ENCODE measurements at places on chromosomes 16 and 17. TPM values are rescaled to one million over a fixed set of nuclear protein-coding genes. Genes with fewer than 3 reads are reported as not detected.

Gene CD300LG
- total RNA-seq: not detected

DNA sequence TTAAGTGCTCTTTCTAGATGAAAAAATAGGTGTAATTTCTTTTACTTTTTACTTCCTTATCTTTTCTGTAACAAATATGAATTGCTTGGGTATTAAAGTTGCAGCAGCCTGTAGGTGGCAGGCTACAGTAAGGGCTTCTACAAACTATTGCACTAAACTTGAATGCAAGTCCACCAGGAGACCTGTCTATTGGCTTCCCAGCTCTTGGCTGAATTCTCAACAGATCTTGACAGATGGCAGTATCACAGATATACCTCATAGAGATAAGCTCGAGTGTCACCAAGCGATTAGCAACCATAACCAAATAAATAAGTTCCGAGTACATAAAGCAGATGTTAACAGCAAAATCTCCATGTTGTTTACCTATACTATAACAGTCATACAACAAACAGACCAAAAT, 5.9 kb downstream of the BBS2 start:
- peak; percentile 75 for DNase-seq

GRCh38 chr17:58577696-58578095, 63.3 kb upstream of the MTMR4 start:
- DNase-seq: no peak

- DNase-seq: no peak
Observed at GRCh38 chr17:52824542-52824941, 666.0 kb upstream of the CA10 start.

- no peak for DNase-seq
Observed at GRCh38 chr16:69435977-69436820, 11.8 kb downstream of the CYB5B start.

- no peak for DNase-seq
Observed at GRCh38 chr17:924711-925475, 54.7 kb downstream of the NXN start.

- DNase-seq: no peak
Observed at GRCh38 chr16:49369651-49370611, 3.7 kb upstream of the C16orf78 start.

- DNase-seq: no peak
Observed at GRCh38 chr16:6021276-6021943, 923.8 kb upstream of the EEF2KMT start.

DNA sequence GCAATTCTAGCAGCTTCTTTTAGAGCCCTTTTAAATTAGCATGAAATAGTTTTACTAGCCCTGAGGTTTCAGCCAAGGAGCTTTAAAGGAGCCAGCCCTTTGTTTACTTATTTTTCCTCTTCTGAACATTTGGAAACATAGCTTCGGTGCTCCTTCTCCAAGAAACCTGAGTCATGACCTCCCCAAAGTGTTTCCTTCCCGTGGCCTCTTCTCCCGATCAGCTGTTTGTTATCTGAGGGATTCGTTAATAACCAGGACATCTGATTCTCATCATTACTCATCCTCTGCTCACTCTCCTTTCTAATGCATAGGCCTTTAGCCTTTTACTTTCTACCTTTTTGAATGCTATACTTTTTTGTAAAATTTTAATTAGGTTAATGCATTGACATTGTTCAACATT, 204.5 kb downstream of the WWOX start:
- no peak for DNase-seq

DNA sequence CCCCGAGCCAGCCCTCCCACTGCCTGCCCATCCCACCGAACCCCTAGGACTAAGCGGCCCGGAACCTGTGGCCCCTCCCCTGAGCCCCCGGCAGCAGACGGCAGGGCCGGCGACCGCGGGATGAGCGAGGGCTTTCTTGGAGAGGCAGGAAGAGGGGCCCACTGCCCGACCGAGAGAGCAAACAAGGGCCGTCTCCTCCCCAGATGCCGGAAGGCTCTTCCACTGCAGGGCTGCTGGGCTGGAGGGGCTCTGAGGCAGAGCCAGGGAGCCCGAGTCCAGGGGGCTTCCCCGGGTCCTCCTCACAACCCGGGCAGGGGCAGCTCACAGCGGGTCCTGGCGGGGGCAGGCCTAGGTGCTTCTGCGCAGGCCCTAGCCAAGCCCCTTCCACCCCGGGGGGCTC, 2.9 kb downstream of the PERCC1 start:
- DNase-seq: no peak

Gene NKD1
- not detected for total RNA-seq

Gene MARVELD3
- not detected for total RNA-seq

Gene TAT
- total RNA-seq: not detected

DNA sequence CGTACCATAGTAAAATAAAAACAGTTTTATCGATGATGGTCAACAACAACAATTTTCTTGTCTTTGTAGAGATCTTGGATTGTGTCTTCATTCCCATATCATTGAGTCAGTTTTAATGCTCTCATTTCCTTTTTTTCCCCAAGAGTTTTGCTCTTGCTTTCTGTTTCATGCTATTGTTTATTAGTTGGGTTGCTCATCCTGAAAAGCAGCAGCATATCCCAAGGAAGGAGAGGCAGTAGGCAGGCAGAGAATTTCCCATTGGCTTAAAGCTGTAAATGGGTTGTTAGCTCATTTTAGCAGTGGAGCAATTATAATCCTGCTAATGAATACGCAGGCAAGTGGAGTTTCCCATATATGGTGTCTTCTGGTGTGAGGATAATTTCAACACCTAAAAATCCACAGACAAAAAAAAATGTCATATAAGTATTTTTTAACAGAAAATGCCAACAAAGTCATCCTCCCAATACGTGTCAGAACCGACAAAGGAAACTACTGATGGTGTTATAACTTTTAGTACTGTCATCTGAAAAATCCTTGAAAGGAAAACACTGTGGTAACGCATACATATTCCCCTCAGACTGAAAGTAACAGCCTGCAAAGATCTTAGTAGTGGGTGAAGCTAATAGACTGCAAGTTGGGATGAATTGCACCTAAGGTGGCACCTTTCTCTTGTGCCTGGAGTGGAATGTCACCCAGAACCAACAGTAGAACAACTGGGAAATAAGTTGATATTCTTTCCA, 218.3 kb downstream of the FTO start:
- DNase-seq: no peak

Gene CMTM4
- total RNA-seq: 22.9 TPM

Gene DPEP1
- not detected for total RNA-seq

DNA sequence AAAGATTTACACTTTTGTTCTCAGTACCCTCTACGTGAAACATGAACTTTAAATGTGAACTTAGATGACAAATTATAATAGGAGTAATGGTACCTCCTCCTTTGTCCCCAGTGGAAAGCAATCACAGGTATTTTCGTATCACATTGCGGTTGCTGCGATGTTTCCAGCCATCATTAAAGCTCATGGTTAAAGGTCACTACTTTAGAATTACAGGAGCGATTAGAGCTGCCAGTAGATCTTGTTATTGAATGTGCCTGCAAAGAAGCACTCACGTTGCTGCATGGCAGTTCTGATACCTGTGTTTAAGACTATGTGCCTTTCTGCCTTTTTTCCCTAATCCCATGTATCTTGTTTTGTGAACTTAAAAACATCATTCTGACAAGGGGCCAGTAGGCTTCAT, 301.0 kb downstream of the CPPED1 start:
- DNase-seq: no peak

GRCh38 chr16:67206838-67207248, 7.9 kb downstream of the ELMO3 start:
- peak; percentile 25 for DNase-seq

GRCh38 chr17:73787076-73788059, 143.1 kb upstream of the SDK2 start:
- no peak for DNase-seq

- DNase-seq: no peak
Observed at GRCh38 chr16:74461826-74462225, 40.5 kb upstream of the CLEC18B start.

Gene CCL23
- not detected for total RNA-seq

GRCh38 chr17:80982426-80982974, 9.1 kb upstream of the CHMP6 start:
- DNase-seq: no peak

GRCh38 chr17:75894049-75894733, 2.6 kb downstream of the TRIM65 start:
- no peak for DNase-seq

DNA sequence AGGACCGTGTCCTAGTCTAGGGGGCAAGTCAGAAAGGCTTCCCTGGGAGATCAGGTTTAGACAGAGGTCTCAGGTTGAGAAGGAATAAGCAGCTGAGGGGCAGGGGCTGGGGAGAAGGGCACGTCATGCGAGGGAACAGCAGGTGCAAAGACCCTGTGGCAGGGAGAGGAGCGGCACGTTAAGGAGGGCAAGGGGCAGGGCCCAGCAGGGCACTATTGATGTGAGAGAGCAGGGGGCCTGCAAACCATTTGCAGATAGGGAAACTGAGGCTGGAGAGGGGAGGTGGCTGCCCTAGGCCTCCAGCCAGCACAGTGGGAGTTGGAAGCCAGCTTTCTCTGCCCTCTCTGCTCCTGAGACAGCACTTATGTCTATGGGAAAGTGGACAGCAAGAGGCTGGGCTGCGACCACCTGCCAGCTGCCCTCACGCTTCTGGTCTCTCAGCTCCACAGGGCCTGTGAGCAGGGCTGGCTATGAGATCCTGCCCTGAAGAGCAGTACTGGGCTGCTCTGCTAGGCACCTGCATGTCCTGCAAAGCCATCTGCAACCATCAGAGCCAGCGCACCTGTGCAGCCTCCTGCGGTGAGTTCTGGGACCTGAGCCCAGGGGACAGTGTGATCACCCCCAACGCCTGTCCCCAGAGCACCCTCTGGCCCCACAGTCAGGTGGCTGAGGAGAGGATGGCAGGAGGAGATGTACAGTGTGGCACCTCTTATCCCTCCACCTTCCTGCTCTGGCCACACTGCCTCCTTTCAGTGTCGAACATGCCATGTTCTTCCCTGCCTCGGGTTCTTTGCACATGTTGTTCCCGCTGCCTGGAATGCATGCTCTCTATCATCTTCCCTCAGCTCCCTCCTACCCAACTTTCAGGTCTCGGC, 61.5 kb downstream of the USP22 start:
- no peak for DNase-seq

- DNase-seq: no peak
Observed at GRCh38 chr16:63244631-63245030, 1208.4 kb upstream of the CDH8 start.

DNA sequence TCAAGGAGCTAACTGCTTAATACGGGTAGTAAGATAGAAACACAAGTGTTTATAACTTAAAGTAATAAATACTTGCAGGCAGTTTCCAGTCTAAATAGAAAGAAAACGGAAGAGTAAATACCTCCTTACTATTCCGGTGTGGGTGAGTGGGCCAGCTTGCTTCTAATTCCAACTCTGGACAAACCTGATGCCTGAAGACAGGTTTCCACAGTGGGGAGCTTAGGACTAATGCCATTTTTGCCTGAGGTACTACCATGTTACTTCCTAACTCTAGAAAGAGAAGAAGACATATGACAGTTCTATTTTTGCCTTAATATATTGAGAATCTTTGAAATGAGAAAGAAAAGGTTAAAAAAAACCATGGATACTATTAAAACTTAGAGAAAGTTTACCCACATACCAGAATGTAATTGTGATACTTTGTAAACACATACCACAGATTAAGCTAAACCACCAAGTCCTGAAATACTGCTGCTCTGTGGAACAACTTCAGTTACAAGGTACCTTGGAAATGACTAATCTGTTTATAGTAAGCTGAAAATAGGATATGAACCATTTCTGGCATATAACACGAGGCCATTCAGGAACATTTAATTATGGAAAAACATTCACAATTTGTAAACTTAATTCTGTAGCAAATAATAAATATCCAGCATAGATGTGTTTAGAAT, 70.2 kb downstream of the ZZEF1 start:
- peak; percentile 58 for DNase-seq

DNA sequence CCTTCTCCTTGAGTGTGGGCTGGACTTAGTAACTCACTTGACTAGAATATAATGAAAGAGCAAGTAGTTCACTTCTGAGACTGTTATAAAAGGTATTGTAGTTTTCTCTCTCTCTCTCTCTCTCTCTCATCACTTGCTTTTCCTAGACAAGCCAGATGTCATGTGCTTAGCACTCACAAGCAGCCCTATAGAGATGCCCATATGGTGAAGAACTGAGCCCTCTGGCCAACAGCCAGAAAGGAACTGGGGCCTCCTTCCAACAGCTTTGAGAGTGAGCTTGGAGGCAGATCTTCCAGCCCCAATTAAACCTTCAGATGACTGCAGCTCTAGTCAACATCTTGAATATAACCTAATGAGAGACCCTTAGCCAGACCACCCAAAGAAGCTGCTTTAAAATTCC, 440.5 kb downstream of the GRIN2A start:
- no peak for DNase-seq

GRCh38 chr17:19381741-19382444, 3.6 kb downstream of the MAPK7 start:
- no peak for DNase-seq

Gene VAMP2
- 39.9 TPM for total RNA-seq

- no peak for DNase-seq
Observed at GRCh38 chr17:1181753-1182137, 2.0 kb upstream of the ABR start.

DNA sequence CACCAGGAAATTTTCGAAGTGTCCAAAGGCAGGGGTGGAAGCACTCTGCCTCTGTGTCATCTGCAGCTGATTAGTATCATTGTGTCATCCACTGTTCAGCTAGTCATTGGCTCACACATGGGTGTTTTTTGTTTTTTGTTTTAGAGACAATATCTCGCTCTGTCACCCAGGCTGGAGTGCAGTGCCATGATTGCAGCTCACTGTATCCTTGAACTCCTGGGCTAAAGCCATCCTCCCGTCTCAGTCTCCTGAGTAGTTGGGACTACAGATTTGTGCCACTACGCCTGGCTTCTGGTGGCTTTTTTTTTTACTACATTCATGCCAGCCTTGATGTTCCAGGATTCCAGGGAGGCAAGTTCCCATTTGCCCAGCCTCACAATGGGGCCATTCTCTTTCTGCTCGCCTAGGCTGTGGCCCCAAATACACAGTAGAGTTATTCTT, 32.5 kb upstream of the MYO18A start:
- DNase-seq: peak; percentile 43

Gene TBC1D3I
- total RNA-seq: not detected

GRCh38 chr17:48074322-48075081, 26.3 kb downstream of the NFE2L1 start:
- DNase-seq: peak; percentile 80

Gene NEUROD2
- total RNA-seq: not detected

DNA sequence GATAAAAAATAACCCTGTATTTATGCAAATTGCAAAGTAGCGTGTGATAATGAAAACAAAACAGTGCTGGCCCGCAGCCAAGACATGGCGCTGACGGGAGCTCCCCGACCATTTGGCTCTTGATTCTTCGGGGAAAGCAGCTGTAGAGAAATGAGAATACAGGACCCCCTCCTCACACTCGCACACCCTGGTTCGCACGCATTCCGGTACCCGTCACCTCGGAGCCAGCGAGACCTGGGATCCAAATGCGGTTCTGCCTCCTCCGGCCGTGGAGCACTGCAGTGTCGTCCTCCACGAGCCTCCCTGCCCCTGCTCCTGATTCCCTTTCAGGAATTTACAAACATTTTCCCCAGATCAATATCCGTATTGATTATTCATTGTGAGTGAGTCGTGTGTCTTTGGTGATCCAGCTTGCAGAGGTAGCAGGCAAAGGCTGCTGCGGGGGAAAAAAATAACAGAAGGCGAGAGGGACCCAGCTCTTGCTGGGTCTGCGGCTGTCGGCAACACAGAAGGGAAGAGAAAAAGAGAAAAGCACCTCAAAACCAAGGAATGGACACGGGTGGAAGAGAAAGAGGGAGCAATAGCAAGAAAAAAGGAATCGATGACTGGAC, 184.1 kb upstream of the ZFHX3 start:
- DNase-seq: no peak

GRCh38 chr17:73267648-73268537, 6.2 kb upstream of the CPSF4L start:
- no peak for DNase-seq

Gene TMED6
- not detected for total RNA-seq

GRCh38 chr16:46907061-46907774, 23.1 kb downstream of the GPT2 start:
- DNase-seq: no peak

Measured in HFFc6 (cell line).